ENCODE measurements at places on chromosomes 5 and 9. TPM values are rescaled to one million over a fixed set of nuclear protein-coding genes. Genes with fewer than 3 reads are reported as not detected.

Gene PCDHB10
- polyA plus RNA-seq, result 5.3 TPM

Gene PCDHGA2
- 2.1 TPM for polyA plus RNA-seq

Gene LYRM7
- polyA plus RNA-seq, result 10.6 TPM

Gene CCL27
- 0.67 TPM for polyA plus RNA-seq

Gene CDH9
- not detected for polyA plus RNA-seq

Gene OBP2A
- polyA plus RNA-seq, result not detected

Gene AQP7
- polyA plus RNA-seq, result 6.4 TPM

GRCh38 chr5:373710-374602 lies 52.4 kb downstream of the AHRR start:
- peak; percentile 73 for DNase-seq

DNA sequence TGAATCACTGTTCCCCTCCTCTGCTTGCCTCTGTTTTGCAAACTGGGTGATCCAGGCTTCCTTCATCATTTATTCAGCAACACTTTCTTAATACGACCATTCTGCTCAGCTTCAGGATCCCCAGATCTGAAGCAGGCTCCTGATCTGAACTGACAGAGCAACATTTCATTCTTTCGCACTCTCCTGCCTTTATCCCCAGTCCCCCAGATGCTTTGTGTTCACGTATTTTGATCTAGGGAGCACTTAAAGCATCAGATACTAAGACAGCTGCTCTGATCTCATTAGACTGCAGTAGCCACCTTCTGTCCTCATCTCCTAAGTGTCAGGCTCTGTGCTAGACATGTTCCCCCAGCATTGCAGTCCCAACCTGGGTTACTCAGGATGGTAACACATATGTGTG lies 158.0 kb downstream of the TRIO start:
- DNase-seq, result no peak

- no peak for DNase-seq
Measured at GRCh38 chr9:136117291-136117915, 1.3 kb downstream of the TMEM250 start.

DNA sequence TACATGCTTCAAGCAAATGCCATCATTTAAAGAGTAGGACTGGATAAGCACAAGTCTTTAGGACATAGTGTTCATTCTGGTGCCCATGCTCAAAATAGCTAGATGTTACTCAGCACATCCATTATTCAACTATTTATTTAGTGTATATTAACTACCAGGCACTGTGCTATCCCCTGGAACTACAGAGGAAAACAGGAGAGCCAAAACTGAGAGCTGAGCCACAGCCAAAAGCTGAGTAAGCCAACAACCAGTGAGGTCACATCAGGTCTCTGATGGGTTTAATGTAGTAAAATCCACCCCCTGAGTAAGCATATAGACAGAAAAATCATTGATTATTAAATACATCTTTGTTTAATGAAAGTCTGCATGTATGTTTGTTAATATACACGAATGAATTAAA lies 469.3 kb upstream of the DMAC1 start:
- no peak for DNase-seq

DNA sequence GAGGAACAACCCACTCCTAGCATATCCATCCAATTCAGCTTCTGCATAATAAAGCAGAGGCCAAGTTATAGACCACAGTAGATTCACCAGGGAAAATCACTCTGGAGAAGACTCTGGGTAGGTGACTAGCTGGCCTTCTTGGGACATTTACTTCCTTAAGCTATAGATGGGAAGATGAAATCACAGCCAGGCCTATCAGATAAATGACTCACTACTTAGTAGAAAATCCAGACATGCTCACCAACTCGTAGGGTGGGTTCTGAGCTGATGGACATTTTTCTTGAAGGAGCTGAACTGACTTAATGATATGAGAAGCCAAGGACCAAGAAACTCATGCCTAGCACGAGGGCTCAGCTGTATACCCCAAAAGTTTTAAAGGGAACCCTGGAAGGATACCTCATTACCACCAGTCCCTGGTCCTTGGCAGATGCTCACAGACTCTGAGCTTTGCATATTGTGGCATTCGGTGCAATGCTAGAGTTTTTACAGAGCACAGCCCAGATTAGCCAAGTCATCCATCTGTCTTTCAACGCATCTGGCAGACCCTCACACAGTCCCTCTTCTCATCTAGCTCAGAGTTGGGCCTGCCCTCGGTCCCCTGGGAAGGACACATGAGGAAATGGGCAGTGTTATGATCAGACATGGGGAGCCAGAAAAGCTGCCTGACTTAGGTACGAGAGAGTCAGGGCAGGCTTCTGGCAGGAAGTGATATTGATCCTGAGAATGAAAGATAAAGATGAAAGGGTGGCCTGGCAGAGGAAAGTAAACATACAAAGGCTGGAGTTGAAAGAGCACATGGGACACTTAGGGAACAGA lies 15.0 kb downstream of the ACSL6 start:
- no peak for DNase-seq

- DNase-seq, result peak; percentile 26
Measured at GRCh38 chr5:128409166-128409800, 128.8 kb downstream of the FBN2 start.

DNA sequence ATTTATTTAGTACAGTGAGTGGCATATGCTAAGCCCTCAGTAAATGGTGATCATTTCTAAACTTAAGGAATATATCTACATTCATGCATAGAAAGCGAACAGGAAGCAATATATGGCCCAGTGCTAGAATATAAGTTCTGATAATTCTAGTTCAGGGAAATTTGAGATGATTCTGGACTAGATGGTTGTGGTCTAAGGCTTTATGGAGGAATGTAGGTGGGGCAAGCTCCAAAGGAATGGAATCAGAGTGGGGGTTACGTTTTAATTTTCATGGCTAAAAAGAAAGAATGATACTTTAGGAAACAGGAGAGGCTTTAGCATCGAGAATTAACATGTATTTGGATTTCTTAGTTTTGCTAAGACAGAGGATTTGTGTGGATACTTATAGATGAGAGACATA lies 56.1 kb downstream of the MTREX start:
- no peak for DNase-seq

DNA sequence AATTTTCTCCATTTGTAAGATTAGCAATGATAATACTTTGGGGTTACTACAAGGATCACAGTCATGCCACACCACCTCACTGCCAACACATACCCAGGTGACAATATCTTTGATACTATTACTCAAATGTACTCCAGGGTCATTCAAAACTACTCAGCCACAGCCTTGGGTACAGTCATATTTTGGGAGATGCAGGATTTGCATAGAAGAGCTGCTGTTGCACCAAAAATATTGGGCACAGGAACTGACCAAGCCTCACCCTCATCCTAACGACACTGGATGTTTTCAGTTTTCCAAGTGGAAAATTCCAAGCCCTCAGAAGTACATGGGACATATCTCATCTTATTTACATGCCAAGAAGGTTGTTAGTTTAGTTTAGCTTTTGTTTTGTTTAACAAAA lies 120.9 kb upstream of the C6 start:
- DNase-seq, result no peak

DNA sequence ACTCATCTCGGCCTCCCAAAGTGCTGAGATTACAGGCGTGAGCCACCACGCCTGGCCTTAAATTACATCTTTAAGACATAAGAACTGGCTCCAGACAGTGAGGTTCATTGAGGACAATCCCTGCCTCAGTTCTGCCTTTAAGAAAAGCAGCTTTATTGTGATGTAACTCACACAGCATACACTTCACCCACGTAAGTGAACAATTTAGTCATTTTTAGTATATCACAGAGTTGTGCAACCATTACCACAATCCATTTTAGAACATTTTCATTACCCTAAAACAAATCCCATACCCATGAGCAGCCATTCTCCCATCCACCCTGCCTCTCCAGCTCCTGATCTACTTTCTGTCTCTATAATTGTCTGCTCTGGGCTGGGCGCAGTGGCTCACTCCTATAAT lies 24.0 kb upstream of the LTC4S start:
- DNase-seq, result no peak

GRCh38 chr9:108049026-108049607 lies 559.5 kb upstream of the KLF4 start:
- no peak for DNase-seq

DNA sequence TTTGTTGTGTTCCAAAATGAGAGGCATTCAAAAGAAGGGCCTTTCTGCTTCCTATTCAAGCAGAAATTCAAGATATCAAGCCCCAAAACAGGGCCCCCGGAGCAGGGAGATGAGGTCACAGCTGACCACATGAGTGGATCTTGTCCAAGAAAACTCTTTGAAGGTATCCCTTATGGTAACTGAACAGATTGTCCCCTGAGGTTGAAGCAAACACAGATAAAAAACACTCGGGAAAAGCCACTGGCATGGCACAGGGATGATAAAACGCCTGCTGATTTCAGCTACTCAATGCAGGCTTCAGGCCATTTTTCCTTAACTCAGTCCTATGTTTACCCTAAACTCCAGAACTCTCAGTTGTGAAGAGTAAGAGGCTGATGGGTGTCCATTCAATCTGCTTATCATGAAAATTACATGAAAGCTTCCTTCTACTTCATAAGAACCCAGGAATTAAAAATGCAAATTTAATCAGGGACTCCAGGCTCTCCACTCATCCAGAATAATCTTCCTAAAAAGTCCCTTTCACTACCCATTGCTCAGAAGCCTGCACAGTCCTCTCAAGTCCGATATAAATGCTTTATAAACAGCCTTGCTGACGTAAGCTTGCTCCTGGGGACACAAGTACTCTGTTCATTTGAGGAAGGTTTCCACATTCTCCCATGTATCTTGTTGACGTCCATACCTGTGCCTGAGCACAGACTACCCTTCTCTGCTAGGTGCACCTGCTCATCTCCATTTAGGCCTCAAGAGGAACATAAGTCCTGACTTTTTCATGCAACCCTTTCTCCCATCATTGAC lies 35.9 kb upstream of the SLC1A3 start:
- peak; percentile 52 for DNase-seq

DNA sequence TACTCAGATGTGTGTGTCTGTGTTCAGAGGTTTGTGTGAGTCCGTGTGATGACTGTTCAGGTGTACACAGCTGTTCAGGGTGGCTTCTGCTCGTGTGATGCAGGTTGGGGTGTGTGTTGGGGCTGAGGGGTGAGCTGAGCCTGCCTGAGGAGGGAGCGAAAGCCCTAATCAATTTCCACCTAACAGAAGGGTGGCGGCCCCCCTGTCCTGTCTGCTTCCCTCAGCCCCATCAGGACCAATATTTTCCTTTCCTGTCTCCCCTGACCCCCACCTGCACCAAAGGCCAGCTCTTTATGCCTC lies 30.2 kb downstream of the LHX2 start:
- no peak for DNase-seq

GRCh38 chr9:86585422-86586143 lies 231.4 kb upstream of the TUT7 start:
- DNase-seq, result no peak

DNA sequence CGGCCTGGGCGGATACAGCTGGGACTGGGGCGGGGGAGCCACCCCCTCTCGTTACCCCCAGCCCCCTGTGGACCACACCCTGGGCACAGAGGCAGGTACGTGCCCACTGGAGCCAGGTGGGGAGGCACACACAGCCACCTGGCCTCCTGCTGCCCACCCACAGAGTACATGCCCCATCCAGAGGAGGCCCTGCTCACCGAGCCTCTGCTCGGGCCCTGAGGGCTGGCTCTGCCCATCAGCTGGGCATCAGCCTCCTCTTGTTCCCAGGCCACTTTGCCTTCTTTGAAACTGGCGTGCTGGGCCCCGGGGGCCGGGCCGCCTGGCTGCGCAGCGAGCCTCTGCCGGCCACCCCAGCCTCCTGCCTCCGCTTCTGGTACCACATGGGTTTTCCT lies 6.3 kb downstream of the MAMDC4 start:
- no peak for DNase-seq

GRCh38 chr9:100525563-100525962 lies 52.3 kb upstream of the CAVIN4 start:
- DNase-seq, result no peak

GRCh38 chr5:91219803-91220371 lies 163.2 kb downstream of the ARRDC3 start:
- DNase-seq, result no peak

DNA sequence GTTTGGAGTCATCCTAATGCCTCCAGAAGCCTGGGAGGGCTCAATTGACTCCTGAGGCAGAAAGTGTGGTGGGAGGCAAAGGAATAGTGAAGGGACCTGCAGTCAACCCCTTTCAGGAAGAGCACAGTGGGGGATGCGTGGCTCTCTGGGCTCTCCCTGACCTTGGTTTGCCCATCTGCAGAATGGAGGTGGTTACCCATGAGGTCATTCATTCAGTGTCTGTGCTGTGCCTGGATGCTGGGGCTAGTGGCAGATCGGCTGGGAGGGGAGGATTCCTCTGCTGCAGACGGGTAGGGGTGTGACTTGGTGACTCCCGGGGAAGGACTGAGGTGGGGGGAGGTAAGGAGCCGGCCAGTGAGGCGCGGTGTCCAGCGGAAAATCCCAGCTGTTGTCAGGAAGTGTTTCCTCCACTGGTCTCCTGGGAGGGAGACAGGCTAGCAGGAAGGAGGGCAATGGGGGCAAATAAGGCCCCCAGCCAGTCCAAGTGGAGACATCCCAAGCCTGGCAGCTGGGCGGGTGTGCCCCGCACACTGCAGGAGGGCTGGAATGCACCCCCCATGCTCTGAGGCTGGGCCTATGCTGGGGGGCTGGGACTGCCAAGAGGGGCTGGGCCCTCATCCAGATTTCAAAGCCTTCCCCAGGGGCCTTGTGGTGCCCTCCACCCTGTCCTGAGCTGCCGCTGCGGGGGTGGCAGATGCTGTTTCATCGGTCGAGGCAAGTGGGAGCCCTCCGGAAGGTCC lies 10.9 kb downstream of the CXXC5 start:
- DNase-seq, result no peak

DNA sequence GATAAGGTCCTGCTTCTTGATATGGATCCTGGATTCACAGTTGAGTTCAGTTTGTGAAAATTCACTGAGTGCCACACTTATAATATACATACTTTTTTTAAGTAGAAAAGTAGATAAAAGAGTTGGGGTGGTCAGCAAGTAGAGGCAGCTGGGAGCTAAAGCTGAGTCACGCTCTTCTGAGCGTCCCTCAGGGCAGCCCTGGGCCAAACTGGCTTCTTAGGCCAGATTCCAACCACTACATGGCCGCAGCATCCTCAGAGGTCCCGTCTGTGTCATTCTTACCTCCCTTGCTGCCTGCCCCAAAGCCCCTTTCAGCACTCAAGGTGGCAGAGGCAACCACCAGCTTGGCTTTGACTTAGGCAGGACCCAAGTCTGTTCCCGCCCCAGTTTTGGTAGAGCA lies 123.3 kb upstream of the TBC1D2 start:
- no peak for DNase-seq

DNA sequence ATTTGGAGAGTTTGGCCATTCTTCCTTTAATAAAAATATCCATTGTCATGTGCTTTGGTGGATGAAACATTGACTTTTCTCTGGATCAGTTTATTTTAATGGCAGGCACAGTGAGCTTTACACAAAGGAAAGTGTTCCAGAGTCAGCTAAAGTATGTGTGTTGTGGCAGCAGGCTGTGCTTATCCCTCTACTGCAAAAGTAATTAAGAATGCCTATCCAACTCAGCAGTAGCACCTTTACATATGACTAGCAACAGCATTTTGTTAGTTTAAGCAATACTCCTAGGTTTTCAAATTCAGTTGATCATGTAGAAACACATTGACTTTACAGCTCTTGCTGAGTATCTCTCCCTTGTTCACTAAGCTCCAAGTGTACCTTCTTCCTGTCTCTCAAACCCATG lies 730.5 kb upstream of the RGMB start:
- no peak for DNase-seq

GRCh38 chr9:97387504-97387886 lies 24.4 kb upstream of the TDRD7 start:
- DNase-seq, result no peak

- no peak for DNase-seq
Measured at GRCh38 chr9:21852754-21853153, 50.3 kb downstream of the MTAP start.

All from hindlimb muscle (tissue), 1 donor.